ENCODE measurements at places on chromosomes 3 and 15.

DNA sequence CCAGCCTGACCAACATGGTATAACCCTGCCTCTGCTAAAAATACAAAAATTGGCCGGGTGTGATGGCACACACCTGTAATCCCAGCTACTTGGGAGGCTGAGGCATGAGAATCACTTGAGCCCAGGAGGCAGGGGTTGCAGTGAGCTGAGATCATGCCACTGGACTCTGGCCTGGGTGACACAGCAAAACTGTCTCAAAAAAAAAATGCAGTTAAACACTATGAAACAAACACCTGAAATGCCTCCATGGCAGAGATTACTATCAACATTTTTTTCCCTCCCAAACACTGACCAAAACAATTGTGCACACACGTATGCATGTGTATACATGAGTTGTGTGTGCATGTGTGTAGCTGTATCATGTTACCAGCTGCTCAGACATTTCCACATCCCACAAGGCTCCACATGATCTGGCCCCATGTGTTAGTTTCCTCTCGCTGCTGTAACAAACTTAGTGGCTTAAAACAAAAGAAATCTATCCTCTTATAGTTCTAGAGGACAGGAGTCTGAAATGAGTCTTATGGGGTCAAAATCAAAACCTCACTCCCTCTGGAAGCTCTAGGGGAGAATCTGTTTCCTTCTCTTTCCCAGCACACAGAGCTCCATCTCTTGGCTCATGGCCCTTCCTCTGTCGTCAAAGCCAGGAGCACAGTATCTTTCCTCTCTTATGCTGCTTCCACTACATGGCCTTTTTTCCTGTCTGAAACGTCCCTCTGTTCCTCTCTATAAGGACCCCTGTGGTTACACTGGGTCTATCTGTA, 34.5 kb downstream of the SLC41A3 start:
- DNase-seq: no peak

GRCh38 chr3:57169108-57169507, 4.0 kb upstream of the IL17RD start:
- no peak for DNase-seq

DNA sequence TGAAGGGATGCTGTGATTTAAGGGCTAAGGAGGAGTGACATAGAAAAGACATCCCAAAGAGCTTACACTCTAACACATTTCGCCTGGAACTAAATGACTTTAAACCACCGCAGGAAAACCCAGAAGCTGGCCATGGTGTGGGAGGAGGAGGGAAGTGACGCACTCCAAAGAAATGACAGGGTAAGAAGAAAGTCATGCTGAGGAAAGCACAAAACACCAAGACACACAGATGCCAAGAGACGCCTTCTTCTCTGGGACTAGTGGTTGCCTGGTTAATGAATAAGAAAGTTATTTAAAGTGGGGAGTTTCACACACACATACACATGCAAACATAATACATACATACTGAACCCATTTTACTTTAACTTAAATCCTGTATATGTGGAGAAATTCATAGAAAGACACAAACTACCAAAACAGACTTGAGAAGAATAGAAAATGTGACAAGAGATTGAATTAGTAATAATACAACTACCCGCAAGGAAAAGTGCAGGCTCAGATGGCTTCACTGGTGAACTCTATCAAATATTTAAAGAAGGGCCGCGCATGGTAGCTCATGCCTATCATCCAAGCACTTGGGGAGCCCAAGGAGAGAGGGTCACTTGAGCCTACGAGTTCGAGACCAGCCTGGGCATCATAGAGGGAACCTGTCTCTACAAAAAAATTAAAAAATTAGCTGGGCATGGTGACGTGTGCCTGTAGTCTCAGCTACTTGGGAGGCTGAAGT, 125.5 kb downstream of the NSMCE3 start:
- peak; percentile 87 for DNase-seq

- no peak for DNase-seq
Measured at GRCh38 chr3:46022909-46023785, 4.1 kb downstream of the XCR1 start.

DNA sequence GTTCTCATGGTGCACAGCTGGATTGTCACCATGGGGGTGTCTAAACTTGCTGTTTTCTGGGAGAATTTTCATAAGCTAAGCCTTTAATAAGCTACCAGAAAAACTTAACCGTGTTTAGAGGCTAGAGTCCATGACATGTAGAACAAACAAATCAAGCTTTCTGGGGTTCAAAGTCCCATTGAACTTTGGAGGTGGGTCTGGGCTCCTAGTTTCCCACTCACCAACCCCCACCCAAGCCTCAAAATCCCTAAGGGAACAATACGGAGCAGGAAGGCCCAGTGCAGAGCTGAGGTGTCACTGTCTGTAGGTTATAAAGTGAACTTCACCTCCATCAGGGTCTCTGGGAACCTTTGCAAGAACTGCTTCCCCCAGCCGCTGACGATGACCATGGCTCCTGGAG, 25.5 kb downstream of the RTP1 start:
- no peak for DNase-seq

- DNase-seq: no peak
Measured at GRCh38 chr3:115617591-115617990, 5.7 kb upstream of the GAP43 start.

DNA sequence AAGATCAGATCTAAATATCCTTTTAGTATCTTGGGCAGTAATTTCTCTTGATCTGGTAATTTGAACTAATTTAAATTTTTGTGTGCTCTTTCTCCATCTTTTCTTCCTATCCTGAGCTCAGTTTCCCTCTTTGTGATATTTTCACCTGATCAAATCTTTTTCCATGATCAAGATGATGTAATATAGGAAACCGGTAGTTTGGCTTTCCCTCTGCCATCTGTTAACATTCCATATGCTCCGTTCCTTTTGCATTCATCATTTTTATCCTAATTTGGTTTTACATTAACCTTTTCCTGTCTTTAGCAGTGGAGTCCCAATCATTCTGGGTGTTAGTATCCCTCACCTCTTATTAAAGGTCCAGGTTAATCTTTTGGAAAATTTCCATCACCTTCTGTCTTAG, 5.9 kb upstream of the ABHD6 start:
- no peak for DNase-seq

DNA sequence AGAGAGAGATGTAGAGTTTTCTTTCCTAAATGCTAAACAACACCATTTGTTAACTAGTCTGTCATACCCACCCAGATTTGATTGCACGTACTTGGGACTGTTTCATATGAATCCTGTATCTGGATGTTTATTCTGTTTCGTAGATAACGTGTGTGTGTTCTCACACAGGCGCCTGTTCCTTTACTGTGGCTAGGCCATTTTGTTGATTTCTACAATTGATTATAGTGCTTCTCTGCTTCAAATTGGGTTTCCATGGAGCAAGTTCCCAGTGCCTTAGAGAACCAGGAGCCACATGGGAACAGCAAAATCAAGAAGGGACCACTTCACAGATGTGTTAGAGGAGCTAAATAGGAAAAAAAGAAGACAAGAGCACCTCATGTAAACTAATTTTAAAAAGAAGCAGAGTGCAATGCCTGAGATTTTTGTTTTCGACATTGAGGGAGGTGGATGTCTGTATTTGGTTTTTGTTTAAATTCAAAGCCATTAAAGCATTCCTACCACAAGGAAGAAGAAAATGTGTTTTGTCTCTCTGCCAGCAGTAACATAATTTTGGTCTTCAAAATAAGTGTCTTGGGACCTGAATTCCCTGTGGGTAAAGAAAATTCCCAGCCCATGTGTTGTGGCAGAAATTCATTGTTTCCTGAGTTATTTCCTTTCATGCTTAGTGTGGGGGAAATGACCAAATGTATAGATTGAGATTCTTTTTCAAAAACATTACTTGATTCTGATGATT, 424.0 kb upstream of the C2CD4B start:
- DNase-seq: peak; percentile 37

DNA sequence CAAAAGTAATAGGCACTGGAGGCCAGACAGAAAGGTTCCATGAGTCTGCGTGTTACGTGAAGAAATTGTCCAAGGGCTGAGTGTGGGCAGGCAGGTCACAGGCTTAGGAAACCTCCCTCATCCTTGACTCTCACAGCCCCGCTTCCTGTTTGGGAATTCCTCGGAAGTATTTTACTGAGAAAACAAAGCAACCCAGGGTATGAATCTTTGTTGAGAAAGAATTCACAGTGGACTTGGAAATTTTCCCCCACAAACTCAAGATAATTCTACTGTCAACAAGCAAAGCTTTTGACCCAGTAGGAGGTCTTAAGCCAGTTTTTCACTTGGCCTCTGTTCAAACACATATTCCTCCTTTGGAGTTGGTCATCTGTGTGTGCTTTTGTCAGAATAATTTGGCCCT, 377.1 kb upstream of the TPM1 start:
- no peak for DNase-seq

GRCh38 chr3:177375316-177375715, 178.0 kb upstream of the TBL1XR1 start:
- no peak for DNase-seq

DNA sequence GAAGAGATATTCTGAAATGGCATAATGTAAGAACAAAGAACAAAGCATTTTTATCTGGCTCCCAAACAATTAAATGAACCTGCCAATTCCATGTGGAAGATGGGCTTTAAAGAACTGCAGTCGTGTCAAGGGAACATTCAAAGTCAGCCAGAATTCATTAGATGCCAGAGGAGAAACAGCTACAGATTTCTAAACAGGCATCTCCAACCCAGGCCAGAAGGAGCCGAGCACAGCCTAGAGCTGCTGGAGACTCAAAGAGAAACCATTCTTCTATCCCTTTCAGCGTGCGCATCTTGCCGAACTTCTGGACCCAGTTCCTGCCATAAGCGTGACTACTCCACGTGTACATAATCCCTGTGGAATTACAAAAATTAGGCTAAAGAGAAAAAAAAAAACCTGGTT, 60.4 kb downstream of the MB21D2 start:
- DNase-seq: peak; percentile 72

DNA sequence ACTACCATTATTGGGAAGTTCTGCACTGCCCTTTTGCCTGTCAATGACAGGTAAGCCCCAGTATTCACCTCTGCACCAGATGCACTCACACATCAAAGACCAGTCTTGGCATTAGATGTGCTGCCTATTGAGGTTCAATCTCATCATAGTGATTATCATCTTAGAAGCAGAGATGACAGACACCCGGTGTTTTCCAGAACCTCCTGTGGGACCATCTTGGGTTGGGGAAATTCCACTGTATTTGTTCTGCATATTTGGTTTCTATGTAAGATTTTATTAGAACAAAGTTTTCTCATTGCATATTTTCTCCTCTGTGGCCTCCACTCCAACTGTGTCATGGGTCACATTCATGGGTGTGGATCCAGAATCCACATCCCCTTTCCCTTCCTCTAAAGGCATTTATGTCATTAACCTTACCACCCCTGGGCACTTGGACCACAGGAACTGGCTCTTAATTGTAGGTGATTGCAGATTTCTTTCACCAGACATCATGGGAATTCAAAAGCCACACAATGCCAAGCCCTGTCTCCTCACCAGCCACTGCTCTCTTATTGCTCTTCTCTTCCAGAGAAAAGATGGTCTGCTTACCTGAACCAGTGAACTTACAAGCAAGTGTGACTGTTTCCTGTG, 31.2 kb downstream of the PLA1A start:
- peak; percentile 44 for DNase-seq

DNA sequence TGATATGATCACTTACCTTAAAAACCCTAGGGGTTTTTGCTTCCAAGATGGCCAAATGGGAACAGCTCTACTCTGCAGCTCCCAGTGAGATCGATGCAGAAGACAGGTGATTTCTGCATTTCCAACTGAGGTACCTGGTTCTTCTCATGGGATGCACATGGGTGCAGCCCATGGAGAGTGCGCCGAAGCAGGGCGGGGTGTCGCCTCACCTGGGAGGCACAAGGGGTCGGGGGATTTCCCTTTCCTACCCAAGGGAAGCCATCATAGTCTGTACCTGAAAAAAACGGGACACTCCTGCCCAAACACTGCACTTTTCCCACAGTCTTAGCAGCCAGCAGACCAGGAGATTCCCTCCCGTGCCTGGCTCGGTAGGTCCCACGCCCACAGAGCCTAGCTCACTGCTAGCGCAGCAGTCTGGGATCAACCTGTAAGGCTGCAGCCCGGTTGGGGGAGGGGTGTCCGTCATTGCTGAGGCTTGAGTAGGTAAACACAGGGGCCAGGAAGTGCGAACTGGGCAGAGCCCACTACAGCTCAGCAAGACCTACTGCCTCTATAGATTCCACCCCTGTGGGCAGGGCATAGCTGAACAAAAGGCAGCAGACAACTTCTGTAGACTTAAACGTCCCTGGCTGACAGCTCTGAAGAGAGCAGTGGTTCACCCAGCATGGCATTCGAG, 78.6 kb downstream of the CTNNB1 start:
- no peak for DNase-seq

- DNase-seq: no peak
Measured at GRCh38 chr3:54533856-54534255, 394.0 kb downstream of the LRTM1 start.

DNA sequence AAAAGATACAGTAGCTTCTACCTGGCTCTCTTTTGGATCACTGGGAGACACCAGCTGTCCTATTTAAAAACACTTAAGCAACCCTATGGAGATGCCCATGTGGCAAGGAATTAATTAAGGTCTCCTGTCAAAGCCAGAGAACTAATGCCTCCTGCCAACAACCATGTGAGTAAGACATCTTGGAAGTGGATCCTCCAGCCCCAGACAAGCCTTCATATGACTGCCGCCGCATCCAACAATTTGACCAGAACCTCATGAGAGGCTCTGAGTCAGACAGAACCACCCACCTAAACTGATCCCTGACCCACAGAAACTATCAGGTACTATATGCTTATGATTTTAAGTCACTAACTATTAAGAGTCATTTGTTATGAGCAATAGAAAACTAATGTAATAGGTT, 22.3 kb downstream of the IFT80 start:
- peak; percentile 35 for DNase-seq

GRCh38 chr15:71400294-71400693, 285.0 kb downstream of the THSD4 start:
- DNase-seq: peak; percentile 18

Measured in GM03348 (cell line).